CD8-positive, alpha-beta memory T cell (primary cell): ENCODE measurements at places on chromosomes 4 and X.

DNA sequence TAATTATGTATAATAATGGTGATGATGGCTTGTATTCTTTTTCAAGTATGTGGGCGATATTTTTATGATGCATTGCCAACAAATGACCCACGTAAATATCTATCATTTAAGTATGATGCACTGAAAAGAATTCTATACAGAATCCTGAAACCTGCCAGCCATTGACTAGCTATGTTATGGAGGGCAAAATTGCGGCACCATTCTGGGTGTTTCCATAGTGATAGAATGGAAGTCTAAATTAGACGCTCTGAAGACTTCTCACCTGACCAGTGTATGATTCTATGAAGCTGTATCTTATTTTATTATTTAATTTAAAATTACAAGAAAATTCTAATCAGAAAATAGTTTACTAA, 677 bp upstream of the CENPC start:
- peak overlapping the region; percentile 55 for H3K4me3 ChIP-seq
- no peaks in the 10 kb centered on the region for H3K36me3 ChIP-seq
- no peaks in the 10 kb centered on the region for H3K27me3 ChIP-seq

- DNase-seq: no peak
- H3K27me3 ChIP-seq: no peaks in the 10 kb centered on the region
- H3K27ac ChIP-seq: no peak overlapping the region
These were observed 377.8 kb downstream of the PPP4R3C start for GRCh38 chrX:27085346-27085745.

DNA sequence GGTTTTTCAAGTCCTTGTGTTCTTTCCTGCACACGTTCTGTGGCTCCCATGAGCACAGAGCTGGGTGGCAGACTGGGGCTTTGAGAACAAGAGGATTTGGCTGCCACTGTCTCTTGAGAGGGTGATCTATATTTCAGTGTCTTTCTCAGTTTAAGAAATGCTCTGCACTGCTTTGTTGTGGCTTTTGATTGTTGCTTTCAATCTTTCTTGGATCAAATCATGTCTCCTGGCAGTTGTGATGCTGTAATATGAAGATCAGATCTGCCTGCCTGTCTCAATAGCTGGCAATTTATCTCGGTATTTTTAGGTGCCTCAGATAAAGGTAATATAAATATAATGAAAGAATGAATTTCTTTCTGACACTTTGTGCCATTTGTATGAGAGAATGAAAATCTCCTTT, 273.3 kb upstream of the LCORL start:
- no peaks in the 10 kb centered on the region for H3K36me3 ChIP-seq
- H3K4me1 ChIP-seq: no peaks in the 10 kb centered on the region
- no peak overlapping the region for H3K4me3 ChIP-seq
- no peak for DNase-seq
- no peak overlapping the region for H3K27ac ChIP-seq
- no peaks in the 10 kb centered on the region for H3K27me3 ChIP-seq

DNA sequence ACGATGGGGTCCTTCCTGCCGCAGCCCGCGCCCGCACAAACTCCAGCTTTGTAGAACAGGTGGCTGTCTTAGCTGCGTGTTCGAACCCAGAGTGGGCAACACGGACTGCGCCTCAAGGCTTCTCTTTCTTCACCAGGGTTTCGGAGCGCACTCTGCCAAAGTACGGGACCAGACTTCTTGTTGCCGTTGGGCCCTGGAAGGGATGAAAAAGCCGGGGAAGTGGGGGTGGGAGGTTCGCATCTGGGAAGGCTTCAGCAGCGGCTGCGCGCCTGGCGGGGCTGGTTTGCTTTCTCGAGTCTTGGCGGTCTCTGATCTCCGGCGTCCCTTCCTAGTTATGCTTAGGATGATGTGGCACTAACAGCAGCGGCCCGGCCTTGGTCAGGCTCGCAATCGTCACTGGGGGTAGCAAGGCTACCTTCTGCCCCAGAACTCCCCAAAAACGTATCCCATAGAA, 673 bp downstream of the PARM1 start:
- H3K27me3 ChIP-seq: no peaks in the 10 kb centered on the region
- H3K4me3 ChIP-seq: no peak overlapping the region
- H3K36me3 ChIP-seq: no peaks in the 10 kb centered on the region
- H3K4me1 ChIP-seq: no peaks in the 10 kb centered on the region
- no peak overlapping the region for H3K27ac ChIP-seq
- DNase-seq: no peak

- peaks cover 9% of the 10 kb centered on the region for H3K4me1 ChIP-seq
- no peak overlapping the region for H3K27ac ChIP-seq
- no peaks in the 10 kb centered on the region for H3K27me3 ChIP-seq
- no peak overlapping the region for H3K4me3 ChIP-seq
- DNase-seq: peak; percentile 62
- no peaks in the 10 kb centered on the region for H3K36me3 ChIP-seq
These were observed 43.7 kb downstream of the MAGEA9 start for GRCh38 chrX:149825424-149825823.

- no peak for DNase-seq
- no peaks in the 10 kb centered on the region for H3K4me1 ChIP-seq
- no peaks in the 10 kb centered on the region for H3K27me3 ChIP-seq
- H3K27ac ChIP-seq: no peak overlapping the region
- no peaks in the 10 kb centered on the region for H3K36me3 ChIP-seq
These were observed 103.6 kb downstream of the TENM3 start for GRCh38 chr4:182346675-182347375.

- H3K27ac ChIP-seq: no peak overlapping the region
- no peaks in the 10 kb centered on the region for H3K27me3 ChIP-seq
These were observed 222.6 kb downstream of the SPIN4 start for GRCh38 chrX:63128509-63128908.

GRCh38 chr4:11268149-11268548, 160.5 kb downstream of the HS3ST1 start:
- no peaks in the 10 kb centered on the region for H3K36me3 ChIP-seq
- H3K4me1 ChIP-seq: no peaks in the 10 kb centered on the region
- no peak overlapping the region for H3K27ac ChIP-seq
- H3K4me3 ChIP-seq: no peak overlapping the region

DNA sequence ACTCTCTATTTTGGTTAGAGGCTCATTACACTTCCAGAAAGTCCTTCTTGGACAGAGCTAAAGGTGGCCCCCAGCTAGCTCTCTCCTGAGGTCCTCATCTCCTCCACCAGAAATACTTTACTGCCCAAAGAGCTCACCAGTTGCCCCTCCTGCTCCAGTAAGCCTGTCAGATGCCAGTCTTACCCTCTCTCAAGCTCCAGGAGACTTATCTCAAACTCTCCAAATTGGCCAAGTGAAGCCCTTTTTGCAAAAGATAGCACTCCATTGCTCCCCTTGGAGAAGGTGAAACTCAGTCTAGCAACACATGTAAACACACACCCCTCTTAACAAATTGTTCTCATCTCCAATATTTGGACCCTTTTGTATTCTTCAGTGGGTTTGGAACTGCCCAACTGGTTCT, 128.5 kb downstream of the ZNF330 start:
- H3K27me3 ChIP-seq: no peaks in the 10 kb centered on the region
- H3K27ac ChIP-seq: no peak overlapping the region
- no peak overlapping the region for H3K4me3 ChIP-seq
- DNase-seq: no peak
- no peaks in the 10 kb centered on the region for H3K4me1 ChIP-seq

- H3K27me3 ChIP-seq: no peaks in the 10 kb centered on the region
- H3K36me3 ChIP-seq: peaks cover 22% of the 10 kb centered on the region
- peak within 1 kb of the TSS; percentile 64 for H3K27ac ChIP-seq
These were observed at the start of gene TSPYL2 for GRCh38 chrX:53081925-53082772. Gene TSPYL2 (plus strand): TSS chrX:53082367. CDS start chrX:53082499, 132 bp downstream.

- H3K27ac ChIP-seq: no peak overlapping the region
- H3K27me3 ChIP-seq: no peaks in the 10 kb centered on the region
- H3K4me1 ChIP-seq: no peaks in the 10 kb centered on the region
- DNase-seq: no peak
- no peaks in the 10 kb centered on the region for H3K36me3 ChIP-seq
- no peak overlapping the region for H3K4me3 ChIP-seq
These were observed 80.6 kb upstream of the CXXC4 start for GRCh38 chr4:104575278-104575677.

- DNase-seq: no peak
- H3K36me3 ChIP-seq: no peaks in the 10 kb centered on the region
- no peaks in the 10 kb centered on the region for H3K27me3 ChIP-seq
- no peak overlapping the region for H3K4me3 ChIP-seq
These were observed 67.8 kb downstream of the TAPT1 start for GRCh38 chr4:16158504-16158852.

- no peaks in the 10 kb centered on the region for H3K27me3 ChIP-seq
- H3K4me3 ChIP-seq: no peak overlapping the region
- H3K27ac ChIP-seq: no peak overlapping the region
- DNase-seq: no peak
- no peaks in the 10 kb centered on the region for H3K36me3 ChIP-seq
- peaks cover 5% of the 10 kb centered on the region for H3K4me1 ChIP-seq
These were observed 48.2 kb downstream of the CASK start for GRCh38 chrX:41875142-41875541.

- no peaks in the 10 kb centered on the region for H3K36me3 ChIP-seq
- H3K4me3 ChIP-seq: no peak overlapping the region
- H3K27ac ChIP-seq: no peak overlapping the region
- H3K4me1 ChIP-seq: no peaks in the 10 kb centered on the region
These were observed 114.1 kb downstream of the TSPAN5 start for GRCh38 chr4:98544141-98544817.

DNA sequence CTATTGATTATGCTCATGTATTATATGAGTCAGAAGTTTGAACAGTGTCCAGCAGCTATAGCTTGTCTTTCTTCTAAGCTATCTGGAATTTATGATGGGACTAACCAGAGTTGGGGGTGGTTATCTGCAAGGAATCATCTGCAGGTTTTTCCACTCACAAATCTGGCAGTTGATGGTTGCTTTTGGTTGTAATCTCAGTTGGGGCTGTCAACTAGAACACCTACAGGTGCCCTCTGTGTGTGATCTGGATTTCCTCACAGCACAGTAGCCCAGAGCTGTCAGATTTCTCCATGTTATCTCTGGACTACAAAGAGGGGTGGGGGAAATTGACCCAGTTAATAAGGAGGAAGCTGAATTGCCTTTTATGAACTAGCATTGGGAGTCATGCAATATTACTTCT, 51.4 kb upstream of the MAP9 start:
- no peaks in the 10 kb centered on the region for H3K4me1 ChIP-seq
- H3K27me3 ChIP-seq: no peaks in the 10 kb centered on the region
- DNase-seq: no peak

DNA sequence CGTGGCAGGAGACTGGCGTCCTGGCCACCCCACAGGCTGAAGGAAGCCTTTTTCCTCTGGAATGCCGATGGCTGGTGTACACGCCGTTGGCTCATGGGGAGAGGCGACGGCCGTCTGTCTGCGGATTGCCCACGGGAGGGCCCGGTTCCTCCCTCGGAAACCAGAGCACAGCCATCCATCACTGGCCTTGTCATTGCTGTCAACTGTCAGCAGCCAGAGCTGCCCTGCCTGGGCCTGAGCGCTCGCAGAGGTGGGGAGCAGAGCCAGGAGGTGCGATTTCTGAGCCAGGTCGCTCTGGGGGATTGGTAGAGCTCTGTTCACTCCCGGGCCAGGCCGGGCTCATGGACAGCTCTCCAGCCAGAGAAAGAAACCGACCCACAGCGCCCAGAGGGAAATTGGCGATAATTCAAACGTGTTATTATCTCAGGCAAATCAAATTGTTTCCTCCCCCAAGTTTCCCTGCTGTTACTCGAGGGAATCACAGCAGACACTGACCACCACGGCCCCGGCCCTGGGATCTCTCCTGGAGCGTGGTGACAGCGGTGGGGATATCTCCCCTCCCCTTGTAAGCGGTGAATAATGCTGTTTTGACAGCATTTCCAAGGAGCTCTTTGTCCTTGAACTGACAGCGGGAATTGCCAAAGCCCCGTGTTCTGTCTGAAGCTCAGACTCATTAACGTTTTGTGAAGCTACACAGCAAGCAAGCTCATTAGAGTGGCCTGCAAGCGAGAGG, 220.9 kb upstream of the PSAPL1 start:
- DNase-seq: no peak
- no peak overlapping the region for H3K27ac ChIP-seq
- no peaks in the 10 kb centered on the region for H3K27me3 ChIP-seq
- no peak overlapping the region for H3K4me3 ChIP-seq
- no peaks in the 10 kb centered on the region for H3K36me3 ChIP-seq
- peaks cover 21% of the 10 kb centered on the region for H3K4me1 ChIP-seq
